ENCODE measurements at places on chromosomes 16 and 17. TPM values are rescaled to one million over a fixed set of nuclear protein-coding genes. Genes with fewer than 3 reads are reported as not detected.

- no peak for DNase-seq
Measured at GRCh38 chr16:1121009-1121408, 25.0 kb upstream of the C1QTNF8 start.

DNA sequence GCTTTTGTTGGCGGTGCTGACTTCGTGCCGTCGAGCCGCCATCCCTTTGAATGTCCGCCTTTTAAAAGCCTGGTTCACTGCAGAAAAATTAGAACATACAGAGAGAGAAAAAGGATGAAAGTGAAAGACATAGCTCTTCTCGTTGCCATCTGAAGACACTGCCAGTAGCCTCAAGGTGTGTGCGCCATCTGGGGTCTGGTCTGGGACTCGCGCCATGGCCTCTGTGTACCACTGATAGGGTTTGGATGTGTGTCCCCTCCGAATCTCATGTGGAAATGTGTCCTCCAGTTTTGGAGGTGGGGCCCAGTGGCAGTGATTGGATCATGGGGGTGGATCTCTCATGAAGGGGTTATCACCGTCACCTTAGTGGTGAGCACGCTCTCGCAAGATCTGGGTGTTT is 15.5 kb downstream of the GSE1 start:
- DNase-seq, result no peak

DNA sequence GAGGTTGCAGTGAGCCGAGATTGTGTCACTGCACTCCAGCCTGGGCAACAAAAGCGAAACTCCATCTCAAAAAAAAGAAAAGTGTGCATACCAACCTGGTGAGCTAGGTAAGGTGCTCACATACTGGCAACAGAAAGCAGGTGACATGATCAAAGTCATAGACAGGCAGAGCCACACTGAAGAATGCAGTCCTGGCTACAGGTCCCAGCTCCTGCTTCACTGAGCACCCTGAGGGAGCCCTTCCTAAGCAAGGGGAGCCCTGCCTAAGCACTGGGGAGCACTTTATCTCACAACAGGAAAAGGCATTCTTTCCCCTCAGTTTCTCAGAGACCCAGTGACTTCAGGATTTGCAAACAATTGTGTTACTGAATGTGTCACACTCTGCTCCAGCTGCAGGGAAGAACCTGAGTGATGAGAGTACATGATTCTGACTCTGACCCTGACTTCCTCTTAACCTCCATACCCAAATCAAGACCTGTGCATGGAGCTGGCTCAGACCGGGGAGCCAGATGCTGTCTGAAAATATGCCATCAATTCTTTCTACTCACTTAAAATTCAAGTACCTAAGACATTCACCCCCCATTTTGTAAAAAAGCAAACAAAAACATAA is 40.5 kb downstream of the ANKRD11 start:
- DNase-seq, result no peak

GRCh38 chr16:49625311-49626065 is 230.4 kb downstream of the ZNF423 start:
- DNase-seq, result no peak

- peak; percentile 77 for DNase-seq
Measured at GRCh38 chr17:57357392-57357784, 101.1 kb downstream of the MSI2 start.

DNA sequence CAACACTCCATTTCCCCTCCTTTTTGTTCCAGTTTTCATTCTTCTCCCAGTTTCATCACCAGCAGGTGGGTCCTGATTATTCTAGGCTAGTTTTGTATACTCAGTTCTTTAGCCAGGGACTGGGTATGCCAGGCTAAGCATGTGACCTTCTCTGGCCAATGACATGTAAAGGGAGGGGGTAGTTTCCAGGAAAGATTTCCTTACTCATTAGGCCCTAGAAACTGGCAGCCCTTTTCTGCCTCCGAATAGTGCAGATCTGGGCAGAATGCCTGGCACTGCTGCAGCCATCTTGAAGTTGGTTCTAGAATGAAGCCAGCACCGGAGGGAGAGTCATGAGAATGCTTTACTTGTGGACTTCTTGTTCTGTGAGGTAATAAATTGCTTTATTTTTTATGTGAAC is 126.9 kb upstream of the AXIN2 start:
- no peak for DNase-seq

DNA sequence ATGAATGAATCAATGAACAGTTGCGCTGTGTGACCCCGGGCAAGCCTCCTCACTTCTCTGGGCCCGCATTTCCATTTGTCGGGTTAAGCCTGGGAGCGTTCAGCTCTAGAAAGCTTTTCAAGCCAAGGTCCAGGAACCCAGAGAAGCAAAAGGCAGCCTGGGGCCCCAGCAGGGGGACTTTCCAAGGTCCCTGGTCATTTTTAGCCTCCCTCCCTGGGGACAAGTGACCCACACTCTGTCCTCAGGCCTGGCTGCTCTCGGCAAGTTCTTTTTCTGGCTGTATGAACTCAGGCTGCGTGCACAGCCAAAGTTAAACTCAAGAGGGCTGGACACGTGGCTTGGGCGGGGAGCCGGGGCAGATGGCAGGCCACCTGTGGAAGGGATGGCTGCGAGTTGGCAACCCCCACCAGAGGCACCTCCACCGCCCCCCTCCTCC is 41.4 kb upstream of the CIBAR2 start:
- DNase-seq, result peak; percentile 90

- peak; percentile 16 for DNase-seq
Measured at GRCh38 chr16:87207965-87208364, 109.2 kb downstream of the C16orf95 start.

- DNase-seq, result no peak
Measured at GRCh38 chr17:71361656-71362450, 759.0 kb upstream of the SOX9 start.

- DNase-seq, result peak; percentile 28
Measured at GRCh38 chr16:11576427-11577289, 10.1 kb downstream of the LITAF start.

- no peak for DNase-seq
Measured at GRCh38 chr17:76539631-76540271, at the start of gene PRCD. Gene PRCD (plus strand): TSS chr17:76540044. CDS start chr17:76540142, 98 bp downstream.

- DNase-seq, result no peak
Measured at GRCh38 chr16:27883576-27883975, 179.9 kb downstream of the GSG1L start.

DNA sequence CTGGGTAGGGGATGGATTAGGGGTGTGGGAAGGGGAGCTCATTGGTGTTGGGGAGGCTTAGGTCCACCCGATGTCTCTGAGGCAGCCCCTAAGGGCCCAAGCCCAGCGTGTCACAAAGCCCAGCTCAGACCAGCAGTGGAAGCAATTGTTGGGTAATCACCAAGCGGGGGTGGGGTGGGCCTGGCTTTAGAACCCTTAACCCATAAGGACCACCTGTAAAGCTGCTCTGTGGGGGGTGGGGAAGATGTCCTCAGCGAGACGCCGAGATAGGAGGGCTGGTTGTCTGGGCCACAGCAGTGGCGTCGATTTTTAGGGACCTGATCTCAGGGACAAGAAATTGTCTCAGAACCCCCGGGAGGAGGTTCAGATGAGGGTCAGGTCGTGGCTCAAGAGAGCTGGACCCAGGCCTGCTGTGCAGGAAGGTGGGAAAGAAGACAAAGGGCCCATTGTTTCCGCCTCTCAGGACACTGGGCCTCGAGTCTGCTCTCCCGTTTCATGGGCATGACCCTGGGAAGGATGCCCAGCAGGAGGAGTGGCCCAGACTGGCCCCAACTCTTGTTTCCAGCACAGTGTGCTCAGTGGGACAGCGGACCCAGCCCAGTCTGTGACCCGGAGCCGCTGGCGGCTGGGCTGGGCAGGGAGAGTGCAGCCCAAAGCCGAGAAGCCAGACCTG is 15.9 kb downstream of the ST6GALNAC2 start:
- DNase-seq, result peak; percentile 27

DNA sequence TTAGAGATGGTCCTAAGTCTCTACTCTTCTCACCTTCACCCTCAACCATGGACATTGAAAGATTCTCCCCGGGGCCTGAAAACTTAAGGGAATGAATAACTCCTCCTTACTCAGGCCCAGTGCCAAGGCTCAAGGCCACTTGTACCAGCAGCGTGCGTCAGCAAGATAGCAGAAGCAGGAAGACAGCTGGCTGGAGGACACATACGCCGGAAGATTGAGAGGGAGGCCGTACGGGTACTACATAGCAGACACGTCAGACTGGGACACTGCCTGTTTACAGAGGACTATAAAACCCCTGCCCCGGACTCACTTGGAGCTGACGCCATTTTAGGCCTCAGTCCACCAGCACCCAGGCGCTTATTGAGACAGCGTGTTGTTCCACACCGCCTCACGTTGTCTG is 75.8 kb upstream of the MED13 start:
- DNase-seq, result no peak

The MYH2 gene
- total RNA-seq, result not detected

The CNGB1 gene
- not detected for total RNA-seq

The MBTD1 gene
- total RNA-seq, result 14.0 TPM

The ZDHHC1 gene
- total RNA-seq, result 7.0 TPM

The SULT1A2 gene
- total RNA-seq, result not detected

The PERCC1 gene
- not detected for total RNA-seq

The MVP gene
- total RNA-seq, result 32.7 TPM

The UTS2R gene
- total RNA-seq, result not detected

The TANGO6 gene
- total RNA-seq, result 31.5 TPM

The KRTAP4-8 gene
- not detected for total RNA-seq

The HEATR9 gene
- not detected for total RNA-seq

All from G401 (cell line).